Thyroid gland (tissue), 4 donors: ENCODE measurements at places on chromosomes 1 and 21.

DNA sequence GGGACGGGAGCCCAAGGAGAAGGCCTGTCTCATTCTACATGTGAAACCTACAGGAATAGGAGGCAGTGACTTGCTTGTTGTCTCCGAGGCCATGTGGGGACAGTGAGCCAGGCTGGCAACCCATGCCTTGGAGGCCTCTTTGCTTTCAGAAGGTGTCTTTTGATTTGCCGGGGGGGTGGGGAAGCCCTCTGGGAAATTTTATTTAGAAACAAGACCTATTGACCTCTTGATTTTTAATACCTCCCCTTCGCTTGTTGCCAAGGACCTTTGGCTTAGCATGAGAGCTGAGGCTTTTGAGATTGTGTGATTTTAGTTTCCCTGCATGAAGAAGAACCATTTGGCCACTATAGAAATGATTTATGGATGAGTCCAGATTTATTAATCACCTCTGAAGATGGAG, 4.1 kb downstream of the ARMH1 start:
- no peak overlapping the region for H3K4me3 ChIP-seq
- no peaks in the 10 kb centered on the region for H3K36me3 ChIP-seq
- no peaks in the 10 kb centered on the region for H3K27me3 ChIP-seq
- no peak overlapping the region for H3K27ac ChIP-seq
- peaks cover 15% of the 10 kb centered on the region for H3K4me1 ChIP-seq

GRCh38 chr1:25051906-25052305, 121.8 kb upstream of the RUNX3 start:
- no peak overlapping the region for H3K4me3 ChIP-seq
- H3K4me1 ChIP-seq, result no peaks in the 10 kb centered on the region

- H3K4me1 ChIP-seq, result peaks cover 28% of the 10 kb centered on the region
- DNase-seq, result no peak
- H3K27ac ChIP-seq, result no peak overlapping the region
- peaks cover 6% of the 10 kb centered on the region for H3K27me3 ChIP-seq
- H3K4me3 ChIP-seq, result no peak overlapping the region
Observed at GRCh38 chr1:112506306-112506705, 2.5 kb upstream of the WNT2B start.

GRCh38 chr21:42056996-42057689, 14.0 kb upstream of the UMODL1 start:
- H3K36me3 ChIP-seq, result no peaks in the 10 kb centered on the region
- H3K27me3 ChIP-seq, result no peaks in the 10 kb centered on the region
- H3K27ac ChIP-seq, result peak overlapping the region; percentile 26
- peak; percentile 49 for DNase-seq
- no peak overlapping the region for H3K4me3 ChIP-seq

DNA sequence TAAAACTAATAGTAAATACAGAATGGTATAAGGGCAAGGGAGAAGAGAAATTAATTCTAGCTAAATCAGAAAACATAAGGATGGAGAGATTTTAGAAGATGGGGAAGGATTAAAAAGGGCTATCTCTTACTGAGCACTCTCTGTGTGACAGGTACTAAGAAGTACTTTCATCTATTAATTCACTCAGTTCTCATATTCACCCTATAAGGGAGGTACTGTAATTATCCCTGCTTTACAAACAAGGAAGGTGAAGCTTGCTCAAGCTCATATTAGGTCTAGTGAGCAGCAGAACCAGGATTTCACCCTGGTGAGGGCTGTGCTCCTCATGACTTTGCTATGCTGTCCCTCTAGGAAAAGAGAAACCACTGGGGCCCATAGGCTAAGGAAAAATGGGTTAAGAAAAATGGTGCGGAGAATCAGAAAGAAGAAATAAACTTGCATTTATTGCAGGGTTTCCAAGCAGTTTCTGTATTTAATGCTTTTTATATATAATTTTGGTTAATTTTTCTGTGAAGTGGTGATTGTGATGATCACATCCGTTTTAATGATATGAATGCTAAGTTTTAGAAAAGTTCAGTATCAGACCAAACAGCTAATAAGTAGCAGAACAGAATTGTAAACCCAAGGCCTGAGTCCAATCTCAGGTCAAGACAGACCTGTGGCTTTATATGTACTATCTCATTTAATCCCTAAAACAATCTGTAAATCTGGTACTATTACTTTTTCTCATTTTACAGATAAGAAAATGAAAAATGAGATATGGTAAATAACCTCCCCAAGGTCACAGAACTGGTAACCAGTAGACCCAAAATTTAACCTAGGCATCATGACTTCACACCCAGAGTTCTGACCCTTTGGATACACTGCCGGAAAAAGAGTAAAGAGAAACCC, 1.7 kb downstream of the PCNX2 start:
- no peak for DNase-seq
- H3K27ac ChIP-seq, result no peak overlapping the region
- H3K4me1 ChIP-seq, result no peaks in the 10 kb centered on the region
- no peaks in the 10 kb centered on the region for H3K36me3 ChIP-seq

DNA sequence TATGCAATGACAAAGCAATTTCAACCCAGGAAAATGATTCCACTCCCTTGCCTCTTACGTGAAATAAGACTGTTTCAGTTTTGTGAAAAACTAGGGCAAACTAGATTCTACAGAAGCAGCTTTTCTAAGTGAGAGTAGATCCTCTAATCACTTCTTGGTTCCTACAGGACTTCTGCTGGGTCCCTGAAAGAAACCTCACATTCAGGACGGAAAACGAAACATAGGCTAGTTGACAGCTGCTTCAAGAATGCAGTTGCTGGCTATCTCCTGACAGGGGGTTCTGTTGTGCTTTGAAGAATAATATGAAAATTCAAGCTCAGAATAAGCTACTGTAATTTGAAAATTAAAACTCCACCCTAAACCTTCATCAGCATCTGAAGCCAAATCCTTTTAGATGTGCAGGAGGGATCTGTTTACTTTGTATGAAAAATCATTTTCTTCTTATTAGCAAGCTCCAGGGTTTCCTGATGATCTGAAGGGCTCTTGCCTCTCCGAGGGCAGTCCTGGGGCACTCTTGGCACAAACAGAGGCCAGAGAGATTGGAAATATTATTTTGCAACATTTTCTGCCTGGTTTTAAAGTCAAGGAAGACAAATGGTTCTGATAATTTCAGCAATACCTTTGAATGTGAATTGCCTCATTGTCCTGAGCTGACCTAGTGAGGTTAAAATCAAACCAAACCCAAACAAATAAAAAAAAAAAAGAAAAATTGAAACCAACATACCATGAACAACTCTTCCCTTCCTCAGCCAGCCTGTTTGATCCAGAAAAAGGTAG, 55.0 kb downstream of the NTMT2 start:
- no peaks in the 10 kb centered on the region for H3K36me3 ChIP-seq
- DNase-seq, result no peak
- no peak overlapping the region for H3K4me3 ChIP-seq
- H3K27ac ChIP-seq, result no peak overlapping the region
- no peaks in the 10 kb centered on the region for H3K4me1 ChIP-seq

- no peak overlapping the region for H3K4me3 ChIP-seq
- peaks cover 9% of the 10 kb centered on the region for H3K4me1 ChIP-seq
- DNase-seq, result no peak
- H3K27ac ChIP-seq, result no peak overlapping the region
- H3K36me3 ChIP-seq, result no peaks in the 10 kb centered on the region
Observed at GRCh38 chr1:197948926-197949899, 32.0 kb downstream of the LHX9 start.

DNA sequence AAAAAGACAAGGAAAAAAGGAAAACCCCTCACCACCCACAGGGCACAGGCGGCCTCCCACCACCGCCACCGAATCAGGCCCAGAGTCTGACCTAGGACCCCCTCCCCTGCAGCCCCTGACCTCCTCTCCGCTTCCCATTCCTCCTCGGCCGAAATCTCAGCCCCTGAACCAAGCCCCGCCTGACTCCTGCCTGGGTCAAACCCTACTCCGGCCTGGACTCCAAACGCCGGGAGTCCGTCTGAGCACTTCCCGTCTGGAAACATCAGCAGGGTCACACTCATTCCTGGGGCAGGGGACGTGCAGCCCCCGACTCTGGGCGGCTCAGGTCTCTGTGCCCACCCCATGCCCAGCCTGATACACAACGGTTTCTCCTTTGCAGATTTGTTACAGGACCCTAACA, 26.4 kb upstream of the SUMO3 start:
- H3K27me3 ChIP-seq, result no peaks in the 10 kb centered on the region
- peaks cover 5% of the 10 kb centered on the region for H3K36me3 ChIP-seq
- H3K4me3 ChIP-seq, result no peak overlapping the region
- H3K4me1 ChIP-seq, result peaks cover 16% of the 10 kb centered on the region
- no peak for DNase-seq
- H3K27ac ChIP-seq, result no peak overlapping the region

GRCh38 chr1:80155371-80155770, 1148.8 kb upstream of the ADGRL4 start:
- H3K36me3 ChIP-seq, result no peaks in the 10 kb centered on the region
- H3K4me3 ChIP-seq, result no peak overlapping the region
- H3K27ac ChIP-seq, result no peak overlapping the region
- no peak for DNase-seq

DNA sequence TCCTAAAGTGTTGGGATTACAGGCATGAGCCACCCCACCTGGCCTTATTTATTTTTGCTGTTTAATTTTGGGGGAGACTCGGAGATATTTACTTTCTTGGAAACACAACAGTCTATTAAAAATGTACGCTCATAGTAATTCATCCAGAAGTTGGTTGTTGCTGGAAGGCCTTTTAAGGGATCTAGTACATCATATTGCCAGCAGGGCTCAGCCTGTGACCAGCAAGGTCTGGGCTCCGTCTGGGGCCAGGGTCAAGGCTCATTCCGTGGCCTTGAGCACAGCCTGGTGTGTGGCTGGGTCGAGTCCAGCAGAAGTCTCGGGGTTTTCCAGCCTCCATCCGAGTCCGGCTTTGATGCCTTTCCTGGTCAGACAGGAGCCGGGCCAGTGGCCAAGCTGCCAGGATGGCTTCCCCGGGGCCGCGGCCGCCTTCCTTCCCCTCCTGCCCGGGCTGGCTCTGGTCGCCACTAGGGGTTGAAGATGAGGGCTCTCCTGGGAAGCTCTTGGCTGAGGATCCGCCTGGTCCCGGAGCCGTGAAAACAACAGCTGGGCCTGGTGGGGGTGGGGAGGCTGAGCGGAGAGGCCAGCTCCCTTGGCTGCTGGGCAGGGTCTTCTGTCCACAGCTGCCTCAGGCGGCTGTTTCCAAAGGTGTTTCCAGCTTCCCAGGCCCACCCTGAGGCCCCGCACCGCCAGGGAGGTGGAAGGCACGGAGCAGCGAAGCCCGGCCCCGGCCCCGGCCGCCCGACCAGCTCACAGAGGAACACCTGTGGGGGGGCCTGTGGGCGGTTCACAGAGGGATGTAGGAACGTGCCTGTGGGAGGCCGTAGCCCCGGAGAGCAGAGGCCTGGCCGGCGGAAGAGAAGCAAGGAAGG, 5.1 kb upstream of the VWA1 start:
- H3K36me3 ChIP-seq, result no peaks in the 10 kb centered on the region
- H3K27ac ChIP-seq, result peak overlapping the region; percentile 71
- peak; percentile 83 for DNase-seq
- H3K27me3 ChIP-seq, result no peaks in the 10 kb centered on the region

GRCh38 chr1:29256394-29256793, 20.1 kb downstream of the PTPRU start:
- no peak overlapping the region for H3K27ac ChIP-seq
- H3K27me3 ChIP-seq, result no peaks in the 10 kb centered on the region

DNA sequence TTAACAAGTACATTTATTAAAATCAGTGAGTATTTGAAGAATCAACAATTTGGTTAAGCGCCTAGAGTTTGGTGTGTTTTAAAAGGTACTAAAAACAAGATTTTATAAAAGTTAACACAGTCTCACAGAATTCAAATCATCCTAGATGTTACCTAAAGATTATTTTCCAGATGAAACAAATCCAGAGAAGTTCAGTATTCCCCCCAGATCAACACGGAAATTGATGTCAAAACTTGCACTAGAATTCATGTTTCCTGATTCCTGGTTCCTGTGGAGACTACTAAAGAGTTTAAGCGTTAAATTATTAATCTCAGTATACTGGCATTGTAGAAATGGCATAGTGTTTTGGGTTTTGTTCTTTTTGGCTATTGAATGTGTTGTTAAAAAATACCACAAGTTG, 1.4 kb downstream of the PTBP2 start:
- no peaks in the 10 kb centered on the region for H3K36me3 ChIP-seq
- no peaks in the 10 kb centered on the region for H3K27me3 ChIP-seq
- DNase-seq, result no peak
- H3K27ac ChIP-seq, result peak overlapping the region; percentile 98
- peaks cover 10% of the 10 kb centered on the region for H3K4me1 ChIP-seq

DNA sequence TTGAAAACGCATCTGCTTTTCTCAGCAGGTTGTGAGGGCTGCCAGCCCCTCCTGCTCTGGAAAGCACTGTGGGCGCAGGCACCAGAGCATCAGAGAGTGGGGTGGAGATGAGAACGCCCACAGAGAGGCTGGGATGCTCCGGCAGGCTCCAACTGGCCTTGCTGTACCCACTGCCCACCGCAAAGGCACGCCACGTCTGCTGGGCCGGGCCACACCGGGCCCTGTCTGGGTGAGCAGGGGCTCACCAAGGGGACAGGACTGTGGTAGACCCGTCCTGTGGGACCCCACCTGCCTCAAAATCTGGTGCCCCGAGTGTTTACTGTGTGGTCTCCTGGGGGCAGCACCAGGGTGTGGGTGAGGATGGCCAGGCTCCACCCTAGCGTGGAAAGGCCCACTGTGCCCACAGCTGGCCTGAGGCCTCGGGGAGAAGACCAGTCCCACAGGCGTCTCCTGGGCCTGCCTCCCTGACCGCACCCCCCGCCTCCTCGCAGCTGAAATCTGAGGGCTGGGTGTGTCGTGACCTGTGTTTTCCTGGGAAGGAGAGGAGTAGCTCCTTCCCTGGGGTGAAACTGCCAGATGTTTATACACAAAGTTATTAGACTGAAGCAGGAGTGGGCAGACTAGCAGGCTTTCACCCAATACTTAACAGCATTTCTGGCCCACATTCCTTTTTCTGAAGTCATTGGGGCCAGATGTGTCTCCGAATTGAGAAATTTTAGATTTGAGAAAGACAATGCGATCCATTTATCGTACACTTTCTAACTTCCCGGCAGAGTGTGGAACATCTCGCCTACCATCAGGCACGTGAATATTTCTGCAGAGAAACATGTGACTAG, 53.8 kb downstream of the STUM start:
- peaks cover 4% of the 10 kb centered on the region for H3K4me1 ChIP-seq
- H3K27me3 ChIP-seq, result no peaks in the 10 kb centered on the region
- no peaks in the 10 kb centered on the region for H3K36me3 ChIP-seq
- peak; percentile 15 for DNase-seq
- no peak overlapping the region for H3K27ac ChIP-seq

- H3K27ac ChIP-seq, result no peak overlapping the region
- no peak overlapping the region for H3K4me3 ChIP-seq
- no peaks in the 10 kb centered on the region for H3K4me1 ChIP-seq
- H3K27me3 ChIP-seq, result no peaks in the 10 kb centered on the region
- DNase-seq, result no peak
Observed at GRCh38 chr1:98896711-98897445, 107.8 kb downstream of the PLPPR5 start.
